ENCODE measurements at places on chromosomes 3 and 15.

DNA sequence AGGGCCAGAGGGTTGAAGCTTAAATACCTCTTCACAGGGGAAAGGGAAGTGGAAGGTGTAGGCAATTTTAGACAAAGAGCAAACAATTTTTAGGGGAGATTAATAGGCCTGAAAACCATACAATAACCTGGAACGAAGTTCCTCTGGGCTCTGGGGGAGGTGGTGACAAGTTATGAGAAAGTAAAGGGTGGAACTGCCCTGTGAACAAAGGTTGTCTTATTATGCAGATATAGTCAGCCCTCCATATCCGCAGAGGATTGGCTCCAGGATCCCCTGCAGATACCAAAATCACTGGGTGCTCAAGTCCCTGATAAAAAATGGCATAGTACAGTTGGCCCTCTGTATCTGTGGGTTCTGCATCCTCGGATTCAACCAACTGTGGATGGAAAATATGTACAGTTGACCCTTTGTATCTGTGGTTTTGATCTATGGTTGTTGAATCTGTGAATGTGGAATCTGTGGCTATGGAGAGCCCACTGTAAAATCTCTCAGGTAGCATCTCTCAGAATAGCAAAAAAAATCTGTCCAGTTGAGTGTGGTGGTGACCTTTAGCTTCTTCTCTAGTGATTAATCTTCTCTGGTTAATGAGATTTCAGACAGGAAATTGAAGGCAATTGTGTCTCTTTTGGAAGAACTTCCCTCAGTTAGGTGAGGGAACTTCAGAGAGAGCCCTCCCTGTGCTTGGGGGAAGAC, 40.2 kb downstream of the CLEC3B start:
- no peak for DNase-seq

GRCh38 chr3:148938936-148939335, 52.4 kb upstream of the GYG1 start:
- DNase-seq, result no peak

DNA sequence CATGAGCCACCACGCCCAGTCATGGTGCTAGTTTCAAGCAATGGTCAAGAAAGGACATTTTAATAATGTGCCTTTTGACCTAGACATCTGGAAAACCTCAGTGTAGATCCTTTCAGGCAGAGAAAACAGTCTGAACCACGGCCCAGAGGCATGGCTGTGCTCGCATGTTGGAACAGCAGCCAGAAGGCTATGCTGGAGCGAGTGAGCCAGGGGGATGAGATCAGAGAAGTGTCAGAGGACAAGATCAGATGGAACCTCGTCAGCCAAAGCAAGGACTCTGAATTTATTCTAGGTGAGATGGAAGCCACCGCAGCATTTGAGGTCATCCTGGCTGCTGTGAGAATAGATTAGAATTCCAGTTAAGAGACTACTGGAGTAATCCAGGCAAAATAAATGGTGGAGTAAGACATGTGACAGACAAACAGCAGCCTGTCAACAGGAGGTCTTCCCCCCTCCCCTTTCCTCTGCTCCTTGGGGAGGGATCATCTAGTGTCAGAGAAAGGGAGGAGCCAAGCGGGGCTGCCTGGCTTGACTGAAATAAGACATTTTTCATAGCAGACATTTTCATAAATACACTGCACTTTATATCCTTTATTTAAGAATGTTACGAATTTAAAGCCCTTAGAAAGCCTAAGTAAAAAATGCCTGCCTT, 40.4 kb upstream of the ACKR4 start:
- no peak for DNase-seq

- no peak for DNase-seq
These were observed 234.8 kb upstream of the WNT5A start for GRCh38 chr3:55721716-55722484.

GRCh38 chr3:187025254-187025655, 94.9 kb downstream of the ST6GAL1 start:
- peak; percentile 37 for DNase-seq

- DNase-seq, result peak; percentile 27
These were observed 8.6 kb downstream of the ZNF445 start for GRCh38 chr3:44468572-44469520.
